Motor neuron (in vitro differentiated cells): ENCODE measurements at places on chromosomes 1 and 21. TPM values are rescaled to one million over a fixed set of nuclear protein-coding genes. Genes with fewer than 3 reads are reported as not detected.

TTC24 gene
- total RNA-seq, result 0.63 TPM in 1 of 2 replicates, not detected in the other

RGS2 gene
- 54.1 and 58.5 TPM in 2 replicates for total RNA-seq

SLC25A34 gene
- 1.1 and 1.2 TPM in 2 replicates for total RNA-seq

CRABP2 gene
- 6.3 and 6.9 TPM in 2 replicates for total RNA-seq

CELA3B gene
- total RNA-seq, result not detected in 2 replicates

NTMT2 gene
- not detected in 2 replicates for total RNA-seq

- no peak for ATAC-seq
Observed at GRCh38 chr21:36661511-36662309, 37.2 kb upstream of the SIM2 start.

DNA sequence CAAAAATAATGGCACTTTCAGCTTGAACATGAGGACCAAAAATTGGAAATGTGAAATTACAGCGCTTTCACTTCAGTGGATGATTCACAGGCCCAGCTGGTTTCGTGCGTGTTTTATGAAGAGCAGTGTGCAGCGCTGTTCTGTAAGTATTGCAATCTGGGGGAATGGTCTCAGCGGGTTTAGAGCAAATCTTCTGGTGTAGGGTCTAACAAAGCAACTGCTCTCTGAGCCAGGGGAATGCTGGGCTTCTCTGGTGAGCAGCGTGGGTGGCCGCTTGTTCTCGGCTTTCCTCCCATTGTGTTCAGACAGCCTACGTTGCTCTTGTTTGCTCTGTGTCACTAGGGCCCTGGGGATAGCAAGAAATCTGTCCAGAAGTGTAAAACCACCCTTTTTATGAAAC, 42.4 kb upstream of the GADD45A start:
- ATAC-seq, result no peak

GRCh38 chr1:12475530-12475934, 142.5 kb downstream of the DHRS3 start:
- no peak for ATAC-seq

DNA sequence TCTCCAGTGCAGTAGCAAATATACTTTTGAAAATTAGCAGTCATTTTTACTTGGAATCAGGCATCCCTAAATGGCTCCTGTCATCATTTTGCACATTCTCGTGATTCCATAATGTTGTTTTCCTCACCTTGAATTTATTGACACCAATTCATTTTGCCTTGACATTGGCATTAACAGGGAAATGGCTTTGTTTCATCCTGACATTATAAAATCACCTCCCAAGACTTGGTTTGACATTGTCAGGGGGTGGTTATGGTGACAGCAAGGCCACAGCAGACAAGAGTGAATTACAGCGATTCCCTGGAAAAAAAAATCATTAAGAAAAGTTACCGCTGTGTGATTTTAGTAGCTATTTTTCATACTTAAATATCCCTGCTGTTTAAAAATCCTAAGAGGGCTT, 327.0 kb downstream of the NTNG1 start:
- peak; percentile 36 for ATAC-seq

DNA sequence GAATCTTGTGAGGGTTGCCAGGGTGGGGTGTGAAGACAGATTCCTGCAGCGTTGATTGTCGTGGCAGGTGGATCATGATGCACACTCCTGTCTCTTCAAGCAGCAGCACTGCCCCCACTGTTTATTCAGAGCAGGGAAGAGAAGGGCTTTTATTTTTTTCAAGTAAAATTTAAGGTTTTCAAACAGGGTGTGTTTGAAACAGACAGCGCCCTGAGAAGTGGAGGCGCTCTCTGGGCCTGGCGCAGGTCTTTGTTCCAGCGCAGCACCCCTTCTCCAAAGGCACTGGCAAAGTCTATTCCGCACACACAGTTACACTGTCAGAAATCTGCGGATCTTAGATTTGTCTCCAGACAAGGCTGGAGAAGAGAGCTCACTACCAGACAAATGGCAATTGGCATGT, 7.0 kb downstream of the C1orf53 start:
- peak; percentile 2 for ATAC-seq

GRCh38 chr1:5744911-5745799, 247.1 kb downstream of the NPHP4 start:
- no peak for ATAC-seq
